ENCODE measurements at places on chromosomes 6 and 20.

- no peak for DNase-seq
Observed at GRCh38 chr6:5090603-5091002, 5.5 kb downstream of the PPP1R3G start.

DNA sequence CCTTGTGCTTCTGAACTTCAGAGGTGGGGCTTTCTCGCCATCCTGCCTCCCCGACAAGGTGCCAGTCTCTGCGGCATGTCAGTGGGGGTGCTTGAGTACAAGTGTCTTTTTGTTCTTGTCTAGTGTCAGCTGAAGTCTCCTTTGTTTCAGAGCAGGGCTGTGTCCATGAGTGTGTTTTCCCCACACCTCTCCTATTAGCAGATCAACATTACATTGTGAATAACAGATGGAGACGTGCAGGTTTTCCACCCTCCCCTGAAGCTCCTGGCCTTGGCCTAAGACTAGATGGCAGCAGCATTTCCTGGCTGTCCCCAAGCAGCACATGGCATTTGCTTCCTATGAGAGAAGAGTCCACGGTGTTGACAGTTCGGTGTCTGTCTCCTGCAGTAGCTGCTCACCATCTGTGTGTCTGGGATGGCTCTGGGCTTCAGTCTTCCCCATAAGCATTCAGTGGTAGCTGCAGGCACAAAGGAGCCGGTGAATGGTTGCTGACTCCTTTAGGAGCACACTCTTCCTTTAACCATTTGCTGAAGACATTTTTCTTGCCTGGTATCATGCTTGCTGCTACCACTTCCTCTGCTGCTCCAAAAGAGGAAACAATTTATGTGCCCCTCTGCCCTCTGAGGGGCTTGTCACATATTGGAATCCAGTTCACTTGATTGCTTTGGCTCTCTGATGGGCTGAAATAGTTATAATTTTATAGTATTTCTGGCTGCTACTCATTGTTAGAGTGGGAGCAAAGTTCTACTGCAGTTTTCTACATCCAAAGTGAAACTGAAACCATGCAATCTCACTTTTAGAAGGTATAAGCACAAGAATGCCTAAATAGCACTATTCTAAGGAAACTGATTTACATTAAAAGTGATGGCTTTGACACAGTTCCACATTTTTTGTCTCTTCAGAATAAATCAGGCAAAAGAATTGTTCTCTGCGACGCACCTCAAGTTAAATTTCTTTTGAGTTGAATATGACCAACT, 913.0 kb downstream of the C6orf118 start:
- no peak for DNase-seq

DNA sequence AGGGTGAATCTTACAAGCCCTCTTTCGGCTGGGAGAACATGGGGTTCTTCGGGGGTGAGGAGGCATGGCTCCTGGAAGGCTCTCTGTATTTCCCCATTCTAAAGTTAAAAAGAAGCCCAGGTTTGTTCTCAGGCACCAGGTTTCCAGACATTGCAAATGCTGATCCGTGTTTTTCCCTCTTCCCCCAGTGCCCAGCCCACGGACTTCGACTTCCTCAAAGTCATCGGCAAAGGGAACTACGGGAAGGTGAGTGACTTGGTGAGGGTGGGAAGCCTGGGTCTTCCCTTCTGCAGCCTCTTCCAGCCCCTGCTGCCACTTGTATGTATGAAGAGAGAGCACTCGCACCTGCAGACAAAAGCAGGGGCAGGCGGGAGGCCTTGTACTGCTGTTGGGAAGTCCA, 8.7 kb downstream of the SGK2 start:
- DNase-seq: no peak

- DNase-seq: no peak
Observed at GRCh38 chr20:7029019-7029418, 261.5 kb downstream of the BMP2 start.

- no peak for DNase-seq
Observed at GRCh38 chr20:43752561-43753301, 25.9 kb upstream of the GTSF1L start.

- no peak for DNase-seq
Observed at GRCh38 chr6:159716247-159717096, 10.8 kb upstream of the WTAP start.

DNA sequence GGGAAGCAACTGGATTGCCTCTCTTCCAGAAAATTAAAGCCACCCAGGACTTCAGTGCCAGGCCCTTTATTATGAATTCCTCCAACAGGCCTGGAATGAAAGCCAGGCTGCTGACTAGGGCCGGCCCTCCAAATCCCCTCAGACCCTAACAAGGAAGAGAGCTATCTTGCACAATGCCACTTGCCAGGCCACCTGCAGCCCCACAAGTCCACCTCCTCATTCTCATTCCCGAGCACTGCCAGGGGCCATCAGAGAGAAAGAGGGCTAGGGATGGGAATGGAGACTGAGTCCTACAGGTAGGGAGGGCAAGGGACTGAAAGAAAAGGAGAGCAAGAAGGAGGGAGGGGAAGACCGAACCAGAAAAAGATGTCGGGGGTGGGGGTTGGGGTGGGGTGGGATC, 86.5 kb downstream of the MRPL14 start:
- no peak for DNase-seq

GRCh38 chr20:38892091-38892981, 33.9 kb upstream of the FAM83D start:
- no peak for DNase-seq

GRCh38 chr20:10897336-10897735, 223.5 kb upstream of the JAG1 start:
- no peak for DNase-seq

DNA sequence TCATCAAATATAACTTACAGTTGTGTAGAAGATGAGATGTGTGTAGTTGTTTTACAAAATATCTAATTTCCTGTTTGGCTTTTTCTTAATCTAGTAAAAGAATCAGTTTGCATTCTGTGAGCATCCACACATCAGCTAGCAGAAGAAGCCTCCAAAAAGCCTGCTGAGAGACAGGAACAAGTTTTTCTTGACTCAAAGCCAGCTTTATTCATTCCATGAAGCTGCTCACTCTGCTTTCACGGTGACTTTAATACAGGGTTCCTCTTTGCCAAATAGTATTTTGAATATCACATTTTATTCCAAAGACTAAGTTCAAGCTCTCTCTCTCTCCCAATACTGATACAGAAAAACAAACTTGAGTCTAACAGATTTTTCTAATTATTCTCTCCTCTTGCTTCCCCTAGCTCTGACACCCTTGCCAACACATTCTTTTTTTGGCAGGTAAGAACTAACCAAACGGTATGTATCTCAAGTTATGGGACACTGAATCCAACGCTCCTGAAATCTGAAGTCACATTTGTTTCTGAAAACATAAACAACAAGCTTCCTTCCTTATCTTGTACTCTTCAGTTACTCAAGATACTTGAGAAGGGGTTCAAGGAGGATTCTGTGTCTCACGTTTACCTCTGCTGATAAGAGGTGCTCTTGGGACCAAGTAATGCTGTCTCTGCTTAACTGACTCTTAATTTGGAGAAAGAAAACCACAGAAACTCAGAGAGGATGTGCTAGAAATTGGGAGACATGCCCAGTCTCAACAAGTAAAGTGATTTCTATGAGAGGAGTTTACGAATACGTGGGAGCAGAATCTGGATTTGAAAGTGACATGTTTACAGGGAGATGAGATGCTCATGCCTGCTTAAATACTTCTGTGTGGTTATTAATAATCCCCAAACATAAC, 184.2 kb upstream of the SPTLC3 start:
- no peak for DNase-seq

GRCh38 chr20:22617160-22617559, 32.8 kb upstream of the FOXA2 start:
- no peak for DNase-seq

- no peak for DNase-seq
Observed at GRCh38 chr6:147173140-147173539, 31.1 kb upstream of the STXBP5 start.

- DNase-seq: no peak
Observed at GRCh38 chr20:4763723-4764510, 42.2 kb downstream of the PRND start.

DNA sequence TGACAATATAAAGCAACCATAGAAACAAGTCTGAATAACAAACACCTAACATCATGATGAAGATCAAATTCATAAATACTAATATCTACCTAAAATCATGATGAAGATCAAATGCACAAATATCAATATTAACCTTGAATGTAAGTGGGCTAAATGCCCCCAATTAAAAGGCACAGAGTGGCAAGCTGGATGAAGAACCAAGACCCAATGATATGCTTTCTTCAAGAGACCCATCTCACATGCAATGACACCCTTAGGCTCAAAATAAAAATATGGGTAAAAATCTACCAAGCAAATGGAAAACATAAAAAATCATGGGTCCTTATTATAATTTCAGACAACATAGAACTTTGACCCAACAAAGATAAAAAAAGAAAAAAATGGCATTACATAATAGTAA, 578.5 kb upstream of the PTCHD4 start:
- DNase-seq: no peak

- DNase-seq: no peak
Observed at GRCh38 chr20:62476056-62476838, 452 bp upstream of the GATA5 start.

GRCh38 chr6:94130478-94130877, 711.1 kb upstream of the EPHA7 start:
- DNase-seq: peak; percentile 54

DNA sequence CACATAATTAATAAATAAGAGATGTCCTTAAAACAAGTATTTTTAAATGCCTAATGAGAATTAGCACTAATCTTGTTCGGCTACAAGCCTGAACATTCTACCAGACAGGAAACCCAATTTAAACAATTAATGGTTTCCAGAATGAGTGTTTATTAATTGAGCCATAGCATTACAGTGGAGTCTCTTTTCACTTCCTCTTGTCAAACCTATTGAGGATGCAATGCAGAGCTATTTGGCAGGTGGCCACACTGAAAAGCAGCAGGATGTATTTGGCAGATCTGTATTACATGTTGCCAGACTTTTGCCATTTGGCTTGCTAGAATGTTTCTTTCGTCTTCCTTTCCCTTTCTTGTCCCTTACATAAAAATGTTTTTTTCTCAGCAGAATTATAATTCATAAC, 475.2 kb upstream of the MARCKS start:
- no peak for DNase-seq

DNA sequence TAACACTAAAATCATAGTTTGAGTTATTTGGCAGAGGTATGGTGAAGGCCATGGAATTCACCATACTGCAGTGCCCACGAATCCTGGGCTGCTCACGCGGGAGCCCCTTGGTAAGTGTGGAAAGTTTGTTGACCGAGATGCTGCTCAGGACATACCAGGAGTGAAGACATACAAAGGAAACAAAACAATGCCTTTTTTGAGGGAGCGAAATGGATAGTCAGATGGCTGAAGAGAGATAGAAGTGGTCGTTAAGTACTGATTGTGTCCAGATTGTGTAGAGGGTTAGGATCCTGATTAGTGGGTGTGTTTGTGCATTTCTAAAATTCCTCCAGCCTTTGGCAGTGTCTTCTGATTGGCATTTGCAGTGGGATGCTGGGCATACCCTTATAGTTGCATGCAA, 83.0 kb downstream of the SOBP start:
- no peak for DNase-seq

- DNase-seq: no peak
Observed at GRCh38 chr20:57871237-57871632, 161.4 kb upstream of the PMEPA1 start.

- DNase-seq: no peak
Observed at GRCh38 chr20:1301031-1301529, 27.9 kb downstream of the SDCBP2 start.

GRCh38 chr6:108009894-108010293, 51.9 kb upstream of the SEC63 start:
- no peak for DNase-seq

GRCh38 chr20:23163562-23163961, 77.4 kb upstream of the CD93 start:
- no peak for DNase-seq

GRCh38 chr6:132199343-132199742, 201.9 kb downstream of the MOXD1 start:
- no peak for DNase-seq

- no peak for DNase-seq
Observed at GRCh38 chr6:36505744-36506534, 41.3 kb downstream of the STK38 start.

Data from neuronal stem cell (in vitro differentiated cells).